ENCODE measurements at places on chromosomes 3 and 15. TPM values are rescaled to one million over a fixed set of nuclear protein-coding genes. Genes with fewer than 3 reads are reported as not detected.

DPPA2 gene
- total RNA-seq, result not detected

AHSG gene
- total RNA-seq, result not detected

PDCD6IP gene
- 199 TPM for total RNA-seq

HIGD2B gene
- total RNA-seq, result 0.32 TPM

ADAMTS7 gene
- 4.4 TPM for total RNA-seq

NPAP1 gene
- total RNA-seq, result not detected

HTR3E gene
- total RNA-seq, result not detected

EOGT gene
- 15.5 TPM for total RNA-seq

CLDN16 gene
- total RNA-seq, result not detected

DCBLD2 gene
- 2.5 TPM for total RNA-seq

C3orf18 gene
- 17.3 TPM for total RNA-seq

GOLGA8T gene
- total RNA-seq, result 0.32 TPM

PARP9 gene
- 35.1 TPM for total RNA-seq

MCF2L2 gene
- 10.0 TPM for total RNA-seq

SLC6A1 gene
- not detected for total RNA-seq

SCAMP5 gene
- total RNA-seq, result 5.1 TPM

CDHR4 gene
- not detected for total RNA-seq

NDUFB5 gene
- 96.9 TPM for total RNA-seq

VPS13C gene
- total RNA-seq, result 85.2 TPM

WHAMM gene
- total RNA-seq, result 4.3 TPM

TM6SF1 gene
- 0.61 TPM for total RNA-seq

CHRNB4 gene
- total RNA-seq, result not detected

TRH gene
- total RNA-seq, result not detected

GOLGA6L26 gene
- total RNA-seq, result not detected

PIGZ gene
- 0.82 TPM for total RNA-seq

NECTIN3 gene
- total RNA-seq, result 9.6 TPM

ZSCAN2 gene
- 14.1 TPM for total RNA-seq

SLC12A1 gene
- not detected for total RNA-seq

POPDC2 gene
- 4.7 TPM for total RNA-seq

MNS1 gene
- not detected for total RNA-seq

C3orf20 gene
- total RNA-seq, result 0.45 TPM

MUC13 gene
- total RNA-seq, result not detected

MELTF gene
- total RNA-seq, result 6.0 TPM

ESYT3 gene
- 0.37 TPM for total RNA-seq

MAPK6 gene
- total RNA-seq, result 36.5 TPM

NOX5 gene
- not detected for total RNA-seq

PLA2G4E gene
- 0.13 TPM for total RNA-seq

CAMK2N2 gene
- total RNA-seq, result 1.2 TPM

CCDC54 gene
- not detected for total RNA-seq

ABCC5 gene
- 14.8 TPM for total RNA-seq

ABHD14A gene
- total RNA-seq, result 10.5 TPM

CFAP100 gene
- not detected for total RNA-seq

BSN gene
- 0.22 TPM for total RNA-seq

ALS2CL gene
- 5.2 TPM for total RNA-seq

SNTN gene
- not detected for total RNA-seq

C3orf22 gene
- total RNA-seq, result not detected

GOLGA8S gene
- 0.08 TPM for total RNA-seq

LAMB2 gene
- total RNA-seq, result not detected

GATA2 gene
- 1.1 TPM for total RNA-seq

PHC3 gene
- total RNA-seq, result 98.7 TPM

CACNA1D gene
- total RNA-seq, result 1.5 TPM

P2RY14 gene
- total RNA-seq, result 1.3 TPM

FAM107A gene
- not detected for total RNA-seq

PEX5L gene
- total RNA-seq, result 0.08 TPM

XCR1 gene
- total RNA-seq, result 0.04 TPM

NR2F2 gene
- not detected for total RNA-seq

THAP10 gene
- 0.39 TPM for total RNA-seq

ALPK3 gene
- total RNA-seq, result 1.1 TPM

All from activated T-helper 17 cell treated with anti-CD3 and anti-CD28 coated beads, Interleukin-2, amount 50 U/mL, for 72 hours (primary cell).